ENCODE measurements at places on chromosomes 1 and 21.

DNA sequence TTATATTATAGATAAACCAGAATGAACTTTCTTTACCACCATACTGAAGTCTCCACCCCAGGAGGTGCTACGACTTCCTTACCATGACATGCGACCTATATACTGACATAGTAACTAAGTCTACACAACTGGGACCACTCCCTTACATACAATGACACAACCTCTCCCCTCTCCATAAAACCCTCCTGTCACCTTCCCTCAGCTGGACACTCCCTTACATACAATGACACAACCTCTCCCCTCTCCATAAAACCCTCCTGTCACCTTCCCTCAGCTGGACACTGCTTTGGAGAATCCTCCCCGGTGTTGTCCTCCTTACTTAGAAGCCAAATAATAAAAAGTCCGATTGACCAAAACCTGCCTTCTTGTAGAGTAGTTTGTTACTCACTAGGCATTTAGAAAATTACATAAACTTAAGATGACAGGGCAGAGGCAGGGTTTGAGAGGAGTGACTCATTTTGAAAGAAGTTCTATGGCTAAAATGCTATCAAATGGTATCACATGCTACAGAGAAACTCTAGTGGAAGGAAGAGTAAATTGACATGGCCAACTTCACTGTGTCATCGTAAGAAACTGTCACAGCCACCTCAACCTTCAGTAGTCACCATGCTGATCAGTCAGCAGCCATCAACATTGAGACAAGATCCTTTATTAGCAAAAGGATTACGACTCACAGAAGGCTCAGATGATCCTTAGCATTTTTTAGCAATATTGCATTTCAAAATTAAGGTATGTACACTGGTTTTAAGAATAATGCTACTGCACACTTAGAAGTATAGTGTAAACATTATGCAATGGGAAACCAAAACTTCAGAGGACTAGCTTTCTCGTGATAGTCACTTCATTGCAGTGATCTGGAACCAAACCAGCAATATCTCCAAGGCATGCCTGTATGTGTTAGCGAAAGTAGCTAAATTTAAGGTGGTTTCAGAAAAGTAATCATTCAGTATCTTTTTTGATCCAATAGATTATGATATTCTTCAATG lies 56.4 kb downstream of the AHCTF1 start:
- DNase-seq = no peak

DNA sequence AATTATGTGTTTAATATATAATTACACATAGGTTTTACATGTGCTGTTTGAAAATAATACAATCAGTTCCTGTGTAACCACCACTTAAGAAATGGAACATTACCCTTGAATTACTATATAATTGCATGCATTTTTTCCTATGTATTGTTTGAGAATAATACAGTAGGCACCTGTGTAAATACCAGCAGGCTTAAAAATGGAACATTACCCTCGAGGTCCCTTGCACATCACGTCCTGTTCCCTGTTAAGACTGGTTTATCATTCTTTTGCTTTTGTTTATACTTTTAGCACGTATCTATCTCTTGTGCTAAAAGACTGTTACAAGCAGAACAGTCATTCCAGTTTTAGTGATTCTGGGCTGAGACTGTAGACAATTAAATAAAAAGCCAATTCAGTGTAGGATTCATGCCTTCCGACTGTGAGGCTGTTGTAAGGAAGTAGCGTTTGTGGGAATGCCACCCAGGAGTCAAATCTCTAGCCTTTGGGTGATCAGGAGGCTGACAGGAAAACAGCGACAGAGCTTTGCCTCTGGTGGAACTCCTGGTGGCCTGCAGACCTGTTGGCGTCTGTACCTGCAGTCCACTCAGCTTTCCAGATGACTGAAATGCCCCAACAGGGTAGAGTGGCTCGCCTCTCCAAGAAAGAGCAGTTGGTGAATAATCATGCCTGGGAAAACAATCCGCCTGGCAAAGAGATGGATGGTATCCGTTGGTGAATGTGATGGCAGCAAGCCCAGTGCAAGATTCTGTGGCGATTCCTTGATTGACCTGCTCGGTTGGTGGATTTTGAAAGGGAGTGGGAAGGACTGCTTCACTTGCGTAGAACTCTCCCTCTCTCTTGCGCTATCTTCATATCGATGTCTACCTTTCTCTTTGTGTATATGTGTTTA lies 58.0 kb downstream of the DISC1 start:
- no peak for DNase-seq

GRCh38 chr1:174791863-174792262 lies 207.9 kb upstream of the CACYBP start:
- no peak for DNase-seq

GRCh38 chr21:41877901-41878830 lies 978 bp downstream of the PRDM15 start:
- DNase-seq = peak; percentile 36

GRCh38 chr1:43034195-43034658 lies 75.6 kb upstream of the SLC2A1 start:
- DNase-seq = no peak

- no peak for DNase-seq
These were observed 102.5 kb downstream of the KCNN3 start for GRCh38 chr1:154767315-154768240.

GRCh38 chr1:12614402-12615158 lies 3.4 kb downstream of the DHRS3 start:
- no peak for DNase-seq

DNA sequence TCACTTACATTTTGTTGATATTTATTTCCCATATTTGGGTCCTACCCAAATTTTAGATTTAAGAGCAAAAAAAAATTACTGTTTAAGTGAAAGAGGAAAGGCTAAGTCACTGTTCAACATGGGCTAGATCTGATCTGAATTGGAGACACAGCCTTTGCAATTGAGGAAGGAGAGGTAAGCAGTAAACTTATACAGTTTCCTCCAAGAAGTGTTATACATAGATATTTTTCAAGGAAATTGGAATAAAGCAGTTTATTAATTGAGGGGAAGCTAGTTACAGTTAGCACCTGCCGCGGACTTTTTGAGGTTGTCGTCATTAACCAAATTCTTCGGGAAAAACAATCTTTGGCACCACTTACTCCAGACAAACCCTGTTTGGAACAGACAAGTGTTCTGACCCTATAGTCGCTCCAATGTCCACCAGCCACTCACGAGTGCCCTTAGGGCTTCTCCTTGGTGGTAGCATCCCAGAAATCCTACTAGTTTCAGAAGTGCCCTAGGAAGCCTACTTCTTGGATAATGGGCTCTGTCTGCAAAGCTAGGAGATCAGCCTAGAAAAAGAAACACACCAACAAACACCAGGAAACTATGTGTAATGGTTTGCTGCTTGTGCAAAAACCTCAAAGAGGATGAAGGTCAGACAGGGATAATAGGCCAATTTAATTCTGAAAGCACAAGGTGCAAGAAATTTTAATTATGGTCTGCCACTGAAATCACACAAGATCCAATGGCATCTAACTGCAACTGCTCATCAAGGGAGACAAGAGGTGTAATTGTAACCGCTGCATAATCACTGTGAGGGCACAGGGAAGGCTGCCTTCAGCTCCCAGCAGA lies 2.5 kb downstream of the WLS start:
- no peak for DNase-seq

DNA sequence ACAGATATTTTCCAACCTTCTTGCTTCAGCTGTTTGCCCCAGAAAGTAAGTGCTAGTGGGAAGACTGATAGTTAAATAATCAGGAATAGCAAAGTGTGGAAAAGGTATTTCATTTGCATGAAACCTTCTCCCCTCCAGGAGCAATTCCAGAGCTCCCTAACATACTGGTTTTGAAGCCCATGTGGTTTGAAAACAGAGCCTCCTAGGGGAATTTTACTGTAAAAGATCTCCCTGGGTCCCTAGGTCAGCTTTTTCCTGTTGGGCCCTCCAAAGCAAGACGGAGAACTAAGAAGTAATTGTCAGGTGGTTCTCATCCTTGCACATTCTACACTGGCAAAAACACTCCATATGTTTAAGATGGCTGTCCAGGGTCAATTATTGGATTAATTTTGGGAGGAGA lies 218.7 kb upstream of the FOXD3 start:
- no peak for DNase-seq

DNA sequence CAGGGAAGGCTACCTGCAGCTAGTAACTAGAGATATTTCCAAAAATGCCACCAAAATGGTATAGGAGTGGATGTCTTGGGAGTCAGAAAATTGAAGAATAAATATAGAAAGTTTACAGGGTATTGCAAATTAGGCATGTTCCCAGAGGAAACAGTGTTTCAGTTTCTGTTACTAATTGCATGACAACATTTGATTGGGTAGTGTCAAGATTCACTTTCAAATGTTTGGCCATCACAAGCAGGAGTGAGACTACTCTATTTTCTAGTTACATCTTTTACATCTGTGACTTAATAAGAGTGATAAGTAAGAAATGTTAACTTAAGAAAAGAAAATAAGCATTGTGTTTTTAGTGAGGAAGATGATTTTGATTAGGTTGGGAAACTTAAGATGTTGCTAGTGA lies 30.2 kb downstream of the AMY1C start:
- no peak for DNase-seq
